ENCODE measurements at places on chromosomes 16 and 17.
A peak's percentile ranks its signal among the peaks of the same experiment; 100 is the strongest.

GRCh38 chr16:78297066-78297666, 197.7 kb downstream of the WWOX start:
- no peak for DNase-seq

GRCh38 chr17:5788266-5788900, 204.1 kb upstream of the NLRP1 start:
- no peak for DNase-seq

DNA sequence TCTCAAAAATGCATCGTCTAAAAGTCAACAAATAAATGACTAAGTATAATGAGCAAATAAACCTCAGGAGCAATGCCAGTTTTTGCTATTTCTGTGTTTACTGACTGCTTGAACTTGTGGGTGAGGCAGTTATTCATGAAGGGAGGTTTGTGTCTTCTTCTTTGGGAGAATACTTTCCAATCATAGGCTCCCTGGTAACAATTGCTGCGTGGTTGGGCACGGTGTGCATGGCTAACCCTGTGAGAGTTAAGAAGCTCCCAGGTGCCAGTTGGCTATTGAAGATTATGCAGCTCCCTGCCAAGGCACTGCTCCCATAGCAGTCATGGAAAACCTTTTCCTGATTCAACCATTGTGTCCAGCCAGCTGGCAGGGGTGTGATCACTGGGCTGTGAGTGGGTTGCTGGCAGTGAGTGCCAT, 775.9 kb upstream of the GOT2 start:
- peak; percentile 61 for DNase-seq

- no peak for DNase-seq
Observed at GRCh38 chr16:11833951-11834695, 17.2 kb downstream of the RSL1D1 start.

- DNase-seq = peak; percentile 55
Observed at GRCh38 chr16:85253084-85253941, 141.0 kb upstream of the CIBAR2 start.

DNA sequence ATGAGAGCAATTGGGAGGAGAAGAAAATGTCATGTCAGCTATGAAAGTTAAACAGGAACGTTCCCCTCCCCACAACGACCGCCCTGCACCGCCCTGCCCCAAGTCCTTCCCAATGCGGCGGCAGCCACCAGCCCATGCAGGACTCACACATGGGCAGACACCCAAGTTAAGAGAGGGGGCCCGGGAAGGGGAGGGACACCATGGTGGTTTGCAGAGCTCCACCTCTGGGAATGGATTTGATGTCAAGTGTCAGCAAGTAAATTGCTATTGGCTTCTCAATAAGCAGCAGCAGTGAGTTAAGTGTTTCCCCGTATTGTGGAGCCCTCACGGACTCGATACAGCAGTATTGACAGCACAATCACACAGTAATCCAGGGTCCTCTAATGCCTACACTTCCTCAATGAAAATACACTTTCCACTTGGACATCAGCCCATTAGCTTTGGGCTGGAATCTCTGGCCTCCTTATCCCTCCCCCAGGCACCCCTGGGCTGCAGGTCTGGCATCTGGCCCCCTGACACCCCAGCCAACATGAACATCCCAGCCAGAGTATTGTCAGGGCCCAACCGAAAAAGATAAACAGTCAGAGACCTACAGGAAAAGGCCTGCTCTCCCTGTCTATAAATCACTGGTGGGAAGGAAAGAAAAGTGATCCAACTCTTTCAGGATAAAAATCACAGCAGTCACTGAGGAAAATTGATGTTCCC, 22.6 kb downstream of the ZFHX3 start:
- no peak for DNase-seq

DNA sequence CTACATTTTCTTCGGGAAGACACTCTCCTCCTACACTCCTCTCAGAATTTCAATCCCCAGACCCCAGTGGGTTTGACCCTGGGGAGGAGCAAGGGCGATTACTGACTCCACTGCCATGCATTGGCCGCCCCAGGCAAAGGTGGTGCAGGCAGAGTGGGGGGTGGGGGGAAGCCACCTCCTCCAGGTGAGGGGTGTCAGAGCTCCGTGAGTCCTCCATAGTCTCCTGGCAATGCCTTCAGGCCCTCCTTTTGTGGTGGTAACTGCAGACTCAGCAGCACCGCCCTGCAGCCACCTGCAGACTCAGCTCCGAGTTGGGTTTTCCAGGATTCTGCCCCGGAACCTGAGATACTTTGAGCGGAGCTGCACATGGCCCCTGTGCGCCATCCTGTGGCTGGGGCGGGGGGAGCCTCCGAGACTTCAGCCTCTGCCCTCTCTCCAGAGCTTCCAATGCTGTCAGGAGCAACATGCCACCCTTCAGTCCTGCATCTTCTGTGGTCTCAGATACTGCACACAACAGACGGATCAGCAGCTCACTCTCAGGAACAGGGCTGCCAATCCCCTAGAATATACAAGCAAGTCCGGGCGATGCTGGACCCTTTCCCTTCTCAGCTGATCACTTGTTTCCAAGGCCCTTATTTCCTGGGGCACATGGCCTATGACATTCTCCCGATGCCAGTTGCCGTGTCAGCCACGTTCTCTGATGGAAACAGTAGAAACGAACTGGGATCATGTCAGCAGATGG, 2.4 kb upstream of the SLC47A2 start:
- DNase-seq = no peak

DNA sequence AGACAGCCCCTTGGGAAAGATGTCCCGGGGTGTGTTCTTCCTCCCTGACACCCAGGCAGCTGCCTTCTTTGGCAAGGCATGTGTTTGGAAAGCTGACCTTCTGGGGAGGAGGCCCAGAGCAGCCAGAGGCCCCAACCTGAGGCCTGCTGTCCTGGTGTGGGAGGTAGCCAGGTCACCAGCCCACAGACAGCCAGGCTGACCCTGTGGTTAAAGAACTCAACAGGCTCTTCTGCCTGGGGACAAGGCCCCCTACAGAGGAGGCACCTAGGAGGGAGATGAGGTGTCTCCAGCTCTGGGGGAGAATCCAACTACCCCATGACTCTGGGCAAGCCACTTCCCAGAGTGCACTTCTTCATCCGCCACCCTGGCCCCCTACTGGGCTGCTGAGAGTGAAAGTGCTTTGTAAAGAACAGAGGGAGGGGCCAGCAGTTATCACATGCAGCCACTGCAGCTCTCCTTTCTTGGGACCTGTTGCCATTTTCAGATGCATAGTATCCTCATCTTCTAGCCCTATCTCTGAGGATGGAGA, 13.1 kb upstream of the SREBF1 start:
- DNase-seq = no peak

DNA sequence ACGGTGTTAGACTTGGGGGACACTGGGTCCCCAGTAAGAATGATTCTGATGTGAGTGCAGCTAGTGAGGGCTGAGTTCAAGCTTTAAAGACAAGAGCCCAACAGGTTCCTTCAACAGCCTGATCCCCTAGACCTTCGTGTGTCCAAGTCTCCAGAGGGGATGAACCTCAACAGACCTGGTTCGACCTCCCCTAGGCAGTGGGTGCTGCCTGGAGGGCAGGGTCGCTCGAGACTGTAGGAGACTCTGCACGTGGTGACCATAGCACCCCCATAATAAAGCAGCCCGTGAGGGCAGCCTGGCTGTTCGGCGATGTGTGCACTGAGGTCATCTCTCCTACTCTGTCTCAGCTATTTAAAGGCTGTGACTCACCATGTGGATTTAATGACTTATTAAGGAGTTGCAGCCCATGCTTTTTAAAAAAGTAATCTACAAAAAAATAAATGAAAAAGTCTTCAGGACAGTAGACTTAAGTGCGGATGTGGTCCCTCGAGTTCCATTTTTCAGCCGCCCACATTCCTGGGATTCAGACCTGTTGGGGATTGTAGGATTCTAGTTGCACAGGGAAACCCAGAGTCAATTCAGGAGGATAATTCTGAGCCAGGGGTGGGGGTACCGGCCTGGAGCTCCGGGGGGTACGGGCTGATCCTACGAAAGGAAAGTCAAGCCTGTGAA, 23.4 kb upstream of the METRNL start:
- DNase-seq = no peak

DNA sequence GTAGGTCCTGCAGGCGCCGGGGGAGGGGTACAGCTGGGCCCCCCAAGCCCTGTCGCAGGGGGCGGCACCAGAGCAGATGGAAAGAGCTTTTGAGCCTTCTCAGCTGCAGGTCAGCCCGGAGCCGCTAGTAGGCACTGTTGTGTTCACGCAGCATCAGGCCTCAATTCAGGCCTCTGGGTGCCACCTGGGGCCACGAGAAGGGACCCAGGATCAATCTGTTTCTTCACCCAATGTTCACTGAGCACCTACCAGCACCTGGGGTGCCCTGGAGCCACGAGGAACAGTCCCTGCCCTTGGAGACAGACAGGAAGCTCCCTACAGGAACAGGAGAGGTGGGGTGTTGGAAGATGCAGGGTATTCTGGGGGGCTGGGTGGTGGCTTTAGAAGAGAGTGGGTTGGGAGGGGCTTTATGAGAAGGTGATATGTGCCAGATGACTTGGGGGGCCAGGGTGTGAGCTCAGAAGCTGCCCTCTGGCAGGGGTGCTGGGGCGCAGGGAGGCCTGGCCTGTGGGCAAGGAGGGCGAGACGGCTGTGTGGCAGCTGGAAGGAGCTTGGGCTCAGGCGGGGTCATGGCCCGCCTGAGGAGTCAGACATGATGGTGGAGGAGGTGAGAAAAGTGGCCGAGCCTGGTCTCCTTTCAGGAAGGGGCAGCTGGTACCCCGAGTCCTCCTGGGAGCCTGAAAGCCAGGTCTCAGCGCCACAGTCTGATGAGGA, 121.9 kb upstream of the GSE1 start:
- no peak for DNase-seq
